ENCODE measurements at places on chromosomes 1 and 21. TPM values are rescaled to one million over a fixed set of nuclear protein-coding genes. Genes with fewer than 3 reads are reported as not detected.

TTC39A gene
- total RNA-seq: not detected

SHE gene
- not detected for total RNA-seq

ELF3 gene
- 0.56 TPM for total RNA-seq

DLGAP3 gene
- total RNA-seq: 0.33 TPM

HSF2BP gene
- 0.72 TPM for total RNA-seq

GJA8 gene
- total RNA-seq: not detected

DNA sequence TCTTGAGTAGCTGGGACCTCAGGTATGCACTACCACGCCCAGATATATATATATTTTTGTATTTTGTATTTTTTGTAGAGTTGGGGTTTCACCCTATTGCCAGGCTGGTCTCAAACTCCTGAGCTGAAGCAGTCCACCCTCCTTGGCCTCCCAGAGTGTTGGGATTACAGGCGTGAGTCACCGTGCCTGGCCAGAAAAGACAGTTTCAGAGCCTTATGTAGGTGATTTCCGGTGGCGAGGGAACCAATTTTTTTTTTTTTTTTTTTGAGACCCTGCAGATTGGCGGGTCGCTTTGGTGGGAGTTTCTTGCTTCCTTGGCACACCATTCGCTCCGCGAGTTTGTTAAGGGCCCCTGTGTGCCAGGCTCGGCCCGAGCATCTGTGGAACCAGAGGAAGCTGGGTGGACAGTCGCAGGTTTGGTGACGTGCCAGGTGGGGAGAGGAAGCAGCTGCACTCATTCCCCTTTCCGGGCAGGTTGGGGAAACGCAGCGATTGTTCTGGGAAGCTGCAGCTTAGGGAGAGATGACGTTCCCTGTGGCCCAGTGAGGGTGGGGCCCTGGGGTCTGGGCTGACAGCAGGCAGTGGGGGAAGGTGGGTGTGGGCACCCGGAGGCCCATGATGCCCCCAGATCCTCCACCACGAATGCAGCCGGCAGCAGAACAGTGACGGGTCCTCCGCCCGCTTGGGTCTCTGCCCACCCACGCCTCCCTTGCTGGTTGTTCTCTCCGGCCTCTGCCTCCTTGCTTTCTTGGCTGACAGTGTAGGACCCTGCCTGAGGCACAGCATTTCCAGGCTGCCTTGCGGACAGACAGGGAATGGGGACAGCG, 25.1 kb downstream of the SPSB1 start:
- peaks cover 41% of the 10 kb centered on the region for H3K4me1 ChIP-seq
- H3K4me3 ChIP-seq: no peak overlapping the region
- no peak for DNase-seq
- no peaks in the 10 kb centered on the region for H3K27me3 ChIP-seq
- peak overlapping the region; percentile 9 for H3K27ac ChIP-seq

DNA sequence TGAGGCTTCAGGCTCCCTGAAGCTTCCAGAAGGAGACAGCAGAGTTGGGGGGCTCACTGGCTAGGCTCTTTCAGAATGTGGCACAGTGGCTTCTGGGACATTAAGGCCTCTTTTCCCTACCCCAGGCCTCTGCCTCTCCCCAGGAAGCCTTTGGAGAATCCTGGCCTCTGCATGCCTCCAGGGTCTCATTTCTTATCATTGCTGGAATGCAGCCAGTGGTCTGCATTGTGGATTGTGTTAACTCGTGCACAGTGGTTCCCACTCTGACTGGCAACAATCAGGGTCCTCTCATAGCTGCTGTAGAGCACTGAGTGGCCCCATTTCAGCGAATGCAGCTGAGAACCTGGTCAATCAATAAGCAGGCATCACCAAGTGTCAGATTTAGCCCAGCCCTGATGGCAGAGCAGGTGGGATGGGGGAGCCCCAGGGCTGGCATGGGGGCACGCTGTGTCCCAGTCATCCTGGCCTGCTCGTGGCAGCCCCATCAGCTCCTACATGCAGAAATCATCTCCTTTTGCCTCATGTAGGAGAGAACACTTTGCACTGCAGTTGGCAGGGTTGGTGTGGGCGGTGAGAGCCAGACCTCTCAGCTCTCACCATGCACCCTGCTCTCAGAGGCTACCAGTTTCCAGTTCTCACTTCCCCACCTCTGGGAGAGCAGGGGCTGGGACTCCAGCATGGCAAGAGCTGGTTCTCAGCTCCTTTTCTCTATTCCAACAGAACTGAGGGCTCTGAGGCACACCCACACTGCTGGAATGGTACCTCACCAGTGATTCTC, 13.4 kb downstream of the ADORA1 start:
- H3K4me3 ChIP-seq: no peak overlapping the region
- peaks cover 6% of the 10 kb centered on the region for H3K4me1 ChIP-seq
- H3K27me3 ChIP-seq: peaks cover 7% of the 10 kb centered on the region

GRCh38 chr1:168613691-168614231, 37.4 kb downstream of the XCL1 start:
- H3K36me3 ChIP-seq: no peaks in the 10 kb centered on the region
- H3K27me3 ChIP-seq: peaks cover 3% of the 10 kb centered on the region
- no peak for DNase-seq

DNA sequence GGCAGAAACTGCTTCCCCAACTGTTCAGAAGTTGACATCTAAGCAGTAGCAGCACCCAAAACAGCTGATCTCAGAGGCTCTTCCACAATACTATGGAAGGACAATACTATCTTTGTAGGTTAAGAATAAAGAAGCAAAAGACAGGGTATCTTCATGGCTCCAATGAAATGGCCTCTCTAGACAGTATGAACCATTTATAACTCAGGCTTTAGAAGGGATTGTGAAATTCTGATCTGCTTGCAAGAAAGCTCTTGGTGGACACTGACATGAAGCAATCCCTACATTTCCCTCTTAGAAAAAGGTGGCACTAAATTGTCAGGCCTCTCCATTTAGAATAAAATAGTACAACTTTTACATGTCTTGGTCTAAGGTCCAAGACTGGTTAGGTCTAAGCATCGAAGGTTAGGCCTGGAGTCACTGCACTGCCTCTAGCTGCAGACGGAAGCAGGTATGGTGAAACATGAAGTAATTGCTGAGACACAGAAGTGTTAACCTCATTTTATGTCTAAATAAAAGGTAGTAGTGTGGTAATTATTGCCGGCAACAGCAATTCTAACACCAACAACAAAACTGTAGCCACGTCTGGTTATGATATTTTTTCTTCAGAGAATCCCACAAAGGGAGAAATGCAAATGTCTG, 50.6 kb upstream of the HP1BP3 start:
- no peak overlapping the region for H3K4me3 ChIP-seq
- H3K27me3 ChIP-seq: no peaks in the 10 kb centered on the region
- H3K27ac ChIP-seq: no peak overlapping the region
- peaks cover 11% of the 10 kb centered on the region for H3K36me3 ChIP-seq

GRCh38 chr1:241702442-241703373, 50.6 kb downstream of the WDR64 start:
- peaks cover 23% of the 10 kb centered on the region for H3K4me1 ChIP-seq
- H3K4me3 ChIP-seq: no peak overlapping the region

DNA sequence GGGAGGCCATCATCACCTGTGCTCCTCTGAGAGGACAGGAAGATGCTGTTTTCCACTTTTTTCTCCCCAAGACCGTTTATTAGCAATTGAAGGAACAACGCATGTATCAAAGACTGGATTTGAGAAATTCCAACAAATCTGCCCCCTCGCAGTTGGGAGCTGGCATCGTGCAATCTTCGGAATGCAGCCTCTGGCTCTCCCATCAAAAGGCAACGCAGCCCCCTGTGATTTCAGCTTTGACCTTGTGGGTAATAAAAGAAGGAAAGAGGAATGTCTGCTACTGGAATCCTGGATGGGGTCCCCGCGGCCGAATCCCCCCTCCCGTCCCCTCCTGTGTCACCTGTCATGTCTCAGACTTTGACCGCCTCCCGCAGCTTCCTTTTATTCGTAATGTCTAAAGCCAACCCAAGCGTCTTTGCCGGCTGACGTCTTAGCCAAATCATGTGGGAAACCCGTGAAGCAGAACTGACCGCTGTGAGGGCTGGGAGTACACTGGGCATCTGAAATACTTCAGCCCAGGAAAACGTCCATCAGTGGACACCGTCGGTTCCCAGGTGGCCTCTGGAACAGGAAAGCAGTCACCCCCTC, 101.5 kb downstream of the WDR4 start:
- H3K27me3 ChIP-seq: peaks cover 29% of the 10 kb centered on the region
- H3K36me3 ChIP-seq: no peaks in the 10 kb centered on the region
- peaks cover 22% of the 10 kb centered on the region for H3K4me1 ChIP-seq

DNA sequence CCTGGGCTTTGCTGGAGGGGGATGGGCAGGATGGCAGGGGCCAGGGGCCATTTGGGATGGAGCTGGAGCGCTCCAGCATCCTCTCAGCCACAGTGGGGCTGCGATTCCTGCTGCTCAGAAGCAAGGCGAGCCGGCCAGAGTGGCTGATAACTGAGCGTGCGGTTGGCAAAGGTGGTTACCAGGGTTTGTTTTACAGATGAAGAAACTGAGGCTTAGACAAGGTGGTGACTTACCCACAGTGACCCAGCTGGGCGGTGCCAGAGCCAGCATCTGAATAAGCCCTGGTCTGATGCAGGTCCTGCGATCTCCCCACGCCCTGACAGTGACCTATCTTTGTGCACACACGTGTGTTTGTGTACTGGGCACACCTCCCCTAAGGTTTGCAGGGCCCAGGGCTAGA, 5.9 kb upstream of the PRXL2B start:
- peak overlapping the region; percentile 26 for H3K27ac ChIP-seq
- no peak for DNase-seq
- peaks cover 67% of the 10 kb centered on the region for H3K4me1 ChIP-seq
- H3K4me3 ChIP-seq: no peak overlapping the region

DNA sequence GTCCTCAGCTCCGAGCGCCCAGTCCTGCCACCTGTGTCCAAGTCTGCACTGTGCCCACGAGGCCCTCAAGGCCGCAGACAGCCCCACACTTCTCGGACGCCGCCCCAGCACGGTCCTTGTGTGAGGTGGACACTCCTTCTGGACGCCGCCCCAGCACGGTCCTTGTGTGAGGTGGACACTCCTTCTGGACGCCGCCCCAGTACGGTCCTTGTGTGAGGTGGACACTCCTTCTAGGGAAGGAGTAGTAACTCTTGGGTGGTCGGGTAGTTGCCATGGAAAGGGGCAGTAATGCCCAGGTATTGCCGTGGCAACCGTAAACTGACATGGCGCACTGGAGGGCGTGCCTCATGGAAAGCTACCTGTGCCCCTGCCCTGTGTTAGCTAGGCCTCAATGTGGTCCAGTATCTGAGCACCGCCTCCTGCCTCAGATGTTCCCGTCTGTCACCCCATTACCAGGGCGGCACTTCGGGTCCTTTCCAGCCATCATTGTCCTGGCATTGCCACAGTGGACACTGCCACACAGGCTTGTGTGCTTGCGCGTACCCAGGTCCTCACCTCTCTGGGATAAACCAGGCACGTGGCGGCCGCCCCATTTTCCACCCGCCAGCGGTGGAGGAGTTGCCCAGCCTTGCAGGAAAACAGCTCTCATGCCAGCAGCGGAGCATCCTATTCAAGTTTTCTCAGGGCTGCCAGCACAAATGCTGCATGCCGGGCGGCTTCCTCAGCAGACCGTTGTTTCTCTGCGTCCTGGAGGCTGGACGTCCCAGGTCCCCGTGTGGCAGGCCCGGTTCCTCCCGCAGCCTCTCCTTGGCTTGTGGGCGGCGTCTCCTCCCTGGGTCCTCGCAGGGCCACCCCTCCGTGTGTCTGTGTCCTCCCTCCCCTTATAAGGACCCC, 40.8 kb upstream of the POFUT2 start:
- no peaks in the 10 kb centered on the region for H3K27me3 ChIP-seq
- H3K27ac ChIP-seq: no peak overlapping the region
- H3K36me3 ChIP-seq: no peaks in the 10 kb centered on the region
- H3K4me3 ChIP-seq: no peak overlapping the region
- DNase-seq: no peak
- H3K4me1 ChIP-seq: no peaks in the 10 kb centered on the region

GRCh38 chr1:50651476-50652263, 228.4 kb upstream of the DMRTA2 start:
- no peaks in the 10 kb centered on the region for H3K27me3 ChIP-seq
- no peaks in the 10 kb centered on the region for H3K4me1 ChIP-seq
- H3K36me3 ChIP-seq: peaks cover 4% of the 10 kb centered on the region
- no peak for DNase-seq
- H3K27ac ChIP-seq: no peak overlapping the region

GRCh38 chr1:206794294-206794908, 22.1 kb upstream of the IL10 start:
- H3K36me3 ChIP-seq: no peaks in the 10 kb centered on the region
- peaks cover 23% of the 10 kb centered on the region for H3K27me3 ChIP-seq
- H3K4me3 ChIP-seq: no peak overlapping the region
- H3K4me1 ChIP-seq: peaks cover 43% of the 10 kb centered on the region
- H3K27ac ChIP-seq: no peak overlapping the region
- DNase-seq: no peak

DNA sequence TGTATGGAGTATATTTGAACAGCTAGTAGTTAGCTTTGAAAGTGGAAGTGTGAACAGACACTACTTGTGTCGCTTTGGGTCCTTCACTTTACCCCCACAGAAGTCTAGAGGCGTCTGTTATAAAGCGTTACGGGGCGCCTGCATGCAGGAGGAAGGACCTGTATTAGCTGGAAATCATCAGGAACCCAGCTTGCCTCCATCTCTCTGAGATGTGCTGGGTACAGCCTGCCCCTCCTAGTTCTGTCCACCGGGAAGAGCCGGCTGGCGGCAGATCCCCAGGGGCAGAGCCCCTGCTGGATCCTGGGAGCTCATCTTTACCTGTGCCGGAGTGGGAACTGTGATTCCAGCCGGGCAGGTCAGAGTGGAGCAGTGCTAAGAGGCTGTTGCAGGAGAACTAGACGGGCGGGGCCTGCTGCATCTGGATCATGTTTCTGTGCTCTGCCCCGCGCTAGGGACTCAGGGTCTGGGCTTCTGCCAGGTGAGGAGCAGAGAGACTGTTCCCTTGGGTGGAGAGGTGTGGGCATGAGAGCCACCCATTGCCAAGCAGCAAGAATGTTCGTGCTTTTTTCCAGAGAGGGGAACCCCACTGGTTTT, 22.3 kb upstream of the SPSB1 start:
- DNase-seq: no peak
- H3K27me3 ChIP-seq: no peaks in the 10 kb centered on the region
- no peak overlapping the region for H3K27ac ChIP-seq

- no peak overlapping the region for H3K4me3 ChIP-seq
- no peak for DNase-seq
- H3K4me1 ChIP-seq: no peaks in the 10 kb centered on the region
- H3K27ac ChIP-seq: no peak overlapping the region
- peaks cover 2% of the 10 kb centered on the region for H3K36me3 ChIP-seq
- H3K27me3 ChIP-seq: no peaks in the 10 kb centered on the region
Observed at GRCh38 chr1:61925591-61926298, 183.5 kb downstream of the PATJ start.

All from activated CD4-positive, alpha-beta T cell treated with anti-CD3 and anti-CD28 coated beads, Interleukin-2, amount 10 ng/mL, durations not matched to agents 7 days and 5 days (primary cell).